ENCODE measurements at places on chromosomes 11 and 22.

DNA sequence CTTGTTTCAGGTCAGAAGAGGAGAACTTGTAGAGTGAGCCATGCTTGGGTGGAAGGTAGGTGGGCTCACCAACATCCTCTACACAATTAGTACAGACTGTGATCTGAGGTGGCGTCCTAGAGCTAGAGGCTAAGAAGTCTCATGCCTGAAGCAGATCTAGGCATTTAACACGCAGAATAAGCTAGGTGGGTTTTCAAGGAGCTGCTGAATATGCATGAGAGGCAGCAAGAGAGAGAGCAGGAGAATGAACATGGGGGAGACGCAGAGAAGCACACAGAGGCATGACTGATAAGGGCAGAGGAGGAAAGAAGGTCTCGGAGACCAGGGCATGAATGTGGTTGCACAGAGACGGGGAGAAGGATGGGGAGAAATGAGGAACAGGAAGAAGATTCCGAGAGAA is 36.8 kb upstream of the JAM3 start:
- no peak for DNase-seq

GRCh38 chr11:14764579-14765527 is 121.2 kb downstream of the PDE3B start:
- DNase-seq = no peak

DNA sequence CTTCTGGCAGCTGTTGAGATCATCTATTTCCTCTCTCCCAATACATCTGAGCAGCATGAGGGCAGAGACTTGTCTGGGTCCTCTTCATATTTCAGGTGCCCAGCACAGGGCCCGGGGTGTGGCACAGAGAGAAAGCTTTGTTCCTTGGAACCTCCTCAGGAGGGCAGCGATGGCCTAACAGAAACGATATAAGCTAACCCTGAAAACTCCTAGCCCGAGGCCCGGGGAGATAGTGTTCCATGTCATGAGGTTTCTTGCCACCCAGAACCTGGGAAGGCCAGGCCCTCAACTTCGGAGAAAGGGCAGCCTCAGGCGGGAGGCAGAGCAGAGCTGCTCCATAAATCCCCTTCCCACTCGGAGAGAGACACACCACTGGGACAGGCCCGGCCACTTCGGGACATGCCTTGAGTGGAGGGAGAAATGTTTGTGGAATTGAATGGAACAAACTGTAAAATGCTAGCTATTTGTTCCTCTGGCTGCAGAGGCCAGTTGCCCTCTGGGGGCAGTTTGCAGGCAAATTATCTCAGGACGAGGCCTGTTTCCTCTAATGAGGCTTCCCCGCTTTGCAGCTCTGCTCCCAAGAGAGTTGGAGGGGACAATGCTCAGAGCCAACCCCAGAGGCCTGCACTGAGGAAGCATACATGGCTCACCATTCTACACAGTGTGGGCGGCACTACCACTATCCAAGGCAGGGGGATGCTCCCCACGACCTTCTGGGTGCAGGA is 11.6 kb downstream of the ARRB1 start:
- no peak for DNase-seq

DNA sequence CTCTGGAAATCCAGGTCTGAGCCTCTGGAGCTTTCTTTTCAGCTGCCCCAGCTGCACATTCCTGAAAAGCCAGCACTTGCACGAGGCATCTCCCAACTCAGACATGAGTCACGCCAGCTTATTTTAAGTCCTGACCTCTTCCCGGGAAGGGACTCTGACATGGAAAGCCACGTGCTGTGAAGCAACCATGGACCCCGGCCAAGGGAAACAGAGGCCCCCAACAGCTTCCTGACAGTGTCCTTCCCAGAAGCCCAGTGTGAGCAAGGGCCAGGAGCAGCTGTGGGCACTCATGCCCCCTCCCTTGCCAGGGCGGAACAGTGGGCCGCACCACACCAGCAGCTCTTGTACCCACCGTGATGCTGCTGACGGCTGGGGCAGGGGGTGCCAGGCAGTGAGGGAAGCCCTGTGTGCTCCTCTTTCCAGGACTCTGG is 118.8 kb upstream of the CADM1 start:
- DNase-seq = no peak

- no peak for DNase-seq
Measured at GRCh38 chr11:82978422-82979099, 77.0 kb downstream of the DDIAS start.

DNA sequence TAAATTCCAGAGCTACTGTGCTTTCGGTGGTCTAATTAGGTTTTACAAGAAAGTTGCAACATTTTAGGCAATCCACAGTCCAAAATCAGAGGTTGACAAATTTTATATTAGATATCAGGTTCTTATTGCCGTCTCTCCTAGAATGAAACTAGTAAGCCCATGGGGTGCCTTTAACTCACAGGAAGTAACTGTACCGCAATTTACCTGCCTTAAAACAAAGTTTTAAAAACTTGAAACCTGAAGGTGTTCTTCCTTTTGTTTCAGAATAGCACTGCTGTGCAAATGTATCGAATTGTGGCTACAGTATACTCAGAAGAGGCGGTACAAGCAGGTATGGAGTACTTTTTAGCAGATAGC is 77.2 kb downstream of the PISD start:
- DNase-seq = no peak

GRCh38 chr11:9823887-9824385 is 160.1 kb downstream of the SWAP70 start:
- no peak for DNase-seq

DNA sequence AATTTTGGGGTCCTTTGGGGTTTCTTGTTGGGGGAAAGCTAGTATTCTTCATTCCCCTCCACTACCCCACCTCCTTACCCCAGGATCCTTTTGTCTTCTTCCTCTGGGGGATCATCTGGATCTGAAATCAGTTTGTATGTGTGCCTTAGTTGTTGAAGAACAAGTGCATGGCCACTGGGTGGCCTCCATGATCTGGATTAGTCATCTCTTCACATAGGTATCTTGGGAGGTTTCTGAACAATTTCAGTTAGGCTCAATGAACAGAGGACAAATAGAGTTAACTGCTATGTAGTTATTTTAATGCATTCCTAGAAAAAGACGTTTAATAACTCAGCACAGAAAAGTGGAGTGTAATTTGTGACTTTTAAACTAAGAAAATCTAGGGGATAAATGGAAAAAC is 7.1 kb upstream of the VWA5A start:
- no peak for DNase-seq

- no peak for DNase-seq
Measured at GRCh38 chr11:113977701-113978100, 2.8 kb downstream of the HTR3A start.

DNA sequence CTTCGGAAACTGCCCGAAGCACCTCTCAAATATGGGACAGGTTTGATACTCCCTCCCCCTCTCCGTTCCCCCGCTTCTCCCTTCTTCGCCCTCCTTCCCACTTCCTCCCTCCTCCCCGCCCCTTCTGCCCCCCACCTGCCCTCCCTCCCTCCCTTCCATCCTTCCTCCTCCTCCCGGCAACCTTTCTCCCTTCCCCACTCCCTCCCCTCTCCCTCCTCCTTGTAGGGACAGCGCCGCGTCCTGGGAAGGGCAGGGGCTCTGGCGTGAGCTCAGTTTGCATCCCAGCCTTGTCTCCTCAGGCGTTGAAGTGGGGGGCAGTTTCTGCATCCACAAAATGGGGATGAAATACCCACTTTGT is 6.1 kb upstream of the NFAM1 start:
- DNase-seq = no peak

GRCh38 chr11:65502274-65502554 is 3.4 kb downstream of the MALAT1 start:
- no peak for DNase-seq

GRCh38 chr11:124198897-124199296 is 15.8 kb downstream of the OR10D3 start:
- no peak for DNase-seq

DNA sequence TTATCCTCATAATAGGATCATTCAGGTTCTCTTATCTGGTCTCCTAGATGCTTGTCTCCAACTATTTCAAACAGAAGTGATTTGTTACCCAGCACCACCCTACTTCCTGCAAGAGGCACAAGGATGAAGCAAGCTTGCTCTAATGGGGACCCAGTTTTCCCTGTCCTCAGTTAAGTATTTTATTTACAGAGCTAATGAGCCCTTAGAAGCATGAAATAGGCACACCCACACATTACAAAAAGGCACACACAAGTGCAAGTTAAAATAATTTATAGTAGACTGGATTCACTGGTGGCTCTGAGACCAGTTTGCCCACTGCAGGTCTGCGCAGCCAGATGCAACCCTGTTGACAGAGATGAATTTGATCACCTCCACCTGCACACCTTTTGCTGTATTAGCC is 167.5 kb downstream of the KIRREL3 start:
- no peak for DNase-seq

- no peak for DNase-seq
Measured at GRCh38 chr22:39098026-39098425, 982 bp downstream of the APOBEC3H start.

GRCh38 chr11:441418-442274 is at the start of gene ANO9:
Gene ANO9, minus strand, starts transcription at chr11:442011. Its CDS starts 85 bp downstream, at chr11:441926.
- DNase-seq = peak; percentile 69

- DNase-seq = no peak
Measured at GRCh38 chr22:46424496-46424895, 89.0 kb downstream of the TRMU start.

DNA sequence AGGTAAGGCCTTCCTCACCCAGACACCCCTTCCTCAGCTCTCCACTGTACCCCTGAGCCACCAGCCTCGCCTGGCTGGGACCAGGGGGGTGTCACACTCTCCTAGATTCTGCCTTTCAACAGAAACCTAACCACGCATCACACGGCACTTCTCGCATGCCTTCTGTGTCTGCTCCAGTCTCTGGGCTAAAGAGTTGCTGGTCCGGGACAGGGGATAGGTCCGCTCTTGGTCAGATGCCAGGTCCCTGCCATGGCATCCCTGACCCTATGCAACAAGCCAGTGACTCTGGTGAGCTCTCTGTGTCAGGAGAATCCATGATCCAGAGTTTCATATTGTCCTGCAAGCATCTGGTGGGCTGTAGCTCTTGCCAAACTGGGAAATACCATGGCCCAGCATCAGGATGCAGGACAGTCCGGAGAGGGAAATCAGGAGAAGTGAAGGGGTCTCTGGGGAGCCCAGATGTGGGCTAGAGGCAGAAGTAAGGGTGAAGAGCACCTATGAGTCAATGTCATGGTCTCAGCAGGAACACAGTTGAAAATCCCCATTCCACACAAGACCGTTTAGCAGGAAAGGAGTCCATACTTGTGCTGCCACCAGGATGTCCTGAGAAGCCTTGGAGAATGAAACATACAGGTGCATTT is 14.1 kb downstream of the IGLL5 start:
- no peak for DNase-seq

- peak; percentile 6 for DNase-seq
Measured at GRCh38 chr11:65863889-65864705, 3.9 kb downstream of the MUS81 start.

DNA sequence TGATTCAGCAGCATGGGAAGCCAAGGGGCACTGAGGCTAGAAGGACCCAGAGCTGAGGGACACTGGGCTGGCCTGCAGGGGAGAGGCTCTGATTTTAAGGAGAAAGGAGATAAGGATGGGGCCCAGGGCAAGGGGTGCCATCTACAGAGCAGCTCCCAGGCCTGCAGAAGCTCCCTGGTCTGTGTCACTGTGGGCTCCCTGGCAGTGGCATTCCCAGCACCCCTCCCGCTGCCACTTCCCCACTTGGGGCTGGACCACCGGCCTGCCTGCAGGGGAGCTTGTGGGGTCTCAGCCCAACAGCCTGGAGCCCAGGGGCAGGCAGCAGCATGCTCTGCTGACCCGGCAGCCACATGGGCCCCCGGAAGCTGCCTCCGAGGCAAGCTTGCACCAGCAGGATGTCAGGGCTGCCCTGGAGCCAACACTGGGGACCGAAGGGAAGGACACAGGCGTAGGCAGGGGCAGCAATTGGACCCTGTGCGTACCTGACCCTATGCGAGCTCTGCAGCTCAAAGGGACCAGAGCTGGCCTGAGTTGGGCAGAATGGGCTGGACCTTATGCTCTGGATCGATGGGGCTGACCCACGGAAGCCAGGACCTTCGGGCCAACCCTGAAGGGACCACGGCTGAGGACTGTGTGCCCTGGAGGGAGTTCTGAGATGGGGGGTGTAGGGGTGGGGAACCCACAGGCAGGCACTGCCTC is 35.4 kb upstream of the WNT7B start:
- DNase-seq = no peak

DNA sequence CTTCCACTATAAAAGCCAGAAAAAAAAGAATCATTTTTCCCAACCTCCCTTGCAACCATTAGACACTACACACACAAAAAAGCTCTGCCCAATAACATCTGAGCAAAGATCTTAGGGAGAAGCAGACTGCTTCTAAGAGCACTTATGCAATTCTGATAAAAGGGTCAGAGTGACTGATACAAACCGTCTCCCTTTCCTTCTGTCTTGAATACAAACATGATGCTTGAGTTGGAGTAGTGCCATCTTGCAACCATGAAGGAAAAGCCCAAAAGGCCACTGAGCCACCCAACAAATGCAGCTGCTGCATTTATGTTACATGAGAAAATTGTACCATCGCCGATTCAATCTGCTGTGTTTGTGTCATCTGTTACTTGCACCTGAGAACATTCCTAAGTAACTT is 47.6 kb upstream of the EED start:
- DNase-seq = no peak

GRCh38 chr11:19283991-19284390 is 43.2 kb upstream of the E2F8 start:
- no peak for DNase-seq

DNA sequence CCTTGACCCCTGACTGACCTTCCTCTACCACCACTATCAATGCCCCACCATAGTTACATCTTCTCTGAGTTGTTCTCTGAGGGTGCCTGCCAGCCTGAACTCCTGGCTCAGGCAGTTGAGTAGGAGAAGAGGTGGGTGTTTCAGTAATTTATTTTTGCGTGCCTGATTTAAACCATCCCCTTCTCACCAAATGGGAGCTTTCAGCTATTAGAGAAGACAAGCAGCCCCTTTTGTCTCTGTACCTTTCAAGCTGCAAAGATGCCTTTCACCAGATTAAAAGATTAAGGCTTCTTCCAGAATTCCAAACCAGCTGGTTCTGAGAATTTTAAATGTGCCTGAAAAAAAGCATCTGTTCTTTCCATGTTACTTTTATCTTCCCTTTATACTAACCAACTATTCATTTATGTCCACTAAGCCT is 223.8 kb downstream of the FAM76B start:
- DNase-seq = no peak

DNA sequence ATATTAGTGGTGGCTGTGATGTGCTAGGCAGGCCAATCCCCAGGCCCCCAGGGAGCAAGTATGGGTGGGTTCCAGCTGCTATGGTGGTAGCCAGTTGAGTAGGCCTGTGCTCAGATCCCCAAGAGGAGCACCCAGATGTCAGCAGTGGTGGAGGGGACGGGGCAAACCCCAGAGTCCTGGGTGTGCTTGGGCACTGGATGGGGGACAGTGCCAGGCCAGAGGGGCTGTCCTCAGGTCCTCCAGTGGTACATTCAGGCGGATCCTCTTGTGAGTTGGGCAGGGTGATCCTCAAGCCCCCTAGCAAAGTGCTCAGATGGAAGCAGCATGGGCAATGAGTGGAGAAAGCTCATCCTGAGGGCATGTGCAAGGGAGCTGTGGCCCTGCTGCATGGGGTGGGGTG is 26.0 kb downstream of the CFAP300 start:
- DNase-seq = no peak

- DNase-seq = no peak
Measured at GRCh38 chr11:17515443-17516176, 28.6 kb downstream of the USH1C start.
